Fibroblast of mammary gland (primary cell): ENCODE measurements at places on chromosomes 7 and 10.

DNA sequence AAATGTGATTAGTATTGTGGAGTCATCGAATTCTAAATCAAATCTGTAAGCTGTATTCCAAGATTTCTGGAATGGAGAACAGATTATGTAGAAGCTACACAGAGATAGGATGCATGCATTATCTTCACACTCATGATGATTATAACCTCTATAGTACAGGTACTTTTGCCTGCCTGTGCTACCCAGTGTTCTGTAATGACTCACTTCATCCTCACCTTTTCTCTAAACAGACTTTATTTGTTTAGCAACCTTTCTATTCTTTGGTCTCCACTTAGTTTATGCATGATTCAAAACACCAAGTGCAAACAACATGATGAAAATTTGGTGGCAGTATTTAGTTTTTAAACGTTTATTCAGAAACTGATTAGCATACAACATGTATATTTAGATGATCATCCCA lies 68.4 kb upstream of the PRPS1L1 start:
- no peak for DNase-seq

GRCh38 chr7:37342688-37343471 lies 105.8 kb downstream of the ELMO1 start:
- DNase-seq: no peak

GRCh38 chr7:92647011-92647625 lies 56.9 kb upstream of the FAM133B start:
- no peak for DNase-seq

DNA sequence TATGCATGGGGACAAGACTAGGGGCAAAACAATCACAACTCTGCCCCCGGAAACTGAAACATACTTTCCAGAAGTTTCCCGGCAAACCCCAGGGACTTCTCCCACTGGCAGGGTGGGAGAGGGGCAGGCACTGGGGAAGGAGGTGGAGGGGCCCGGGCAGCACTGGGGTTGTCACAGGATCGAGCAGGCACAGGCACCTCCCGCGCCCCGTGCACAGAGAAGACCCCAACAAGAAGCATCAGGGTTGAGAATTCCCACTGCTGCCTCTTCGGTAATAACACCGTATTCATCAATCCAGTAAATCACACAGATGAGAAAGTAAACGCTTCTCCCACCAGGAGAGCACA lies 490.5 kb downstream of the PTPRN2 start:
- DNase-seq: no peak

DNA sequence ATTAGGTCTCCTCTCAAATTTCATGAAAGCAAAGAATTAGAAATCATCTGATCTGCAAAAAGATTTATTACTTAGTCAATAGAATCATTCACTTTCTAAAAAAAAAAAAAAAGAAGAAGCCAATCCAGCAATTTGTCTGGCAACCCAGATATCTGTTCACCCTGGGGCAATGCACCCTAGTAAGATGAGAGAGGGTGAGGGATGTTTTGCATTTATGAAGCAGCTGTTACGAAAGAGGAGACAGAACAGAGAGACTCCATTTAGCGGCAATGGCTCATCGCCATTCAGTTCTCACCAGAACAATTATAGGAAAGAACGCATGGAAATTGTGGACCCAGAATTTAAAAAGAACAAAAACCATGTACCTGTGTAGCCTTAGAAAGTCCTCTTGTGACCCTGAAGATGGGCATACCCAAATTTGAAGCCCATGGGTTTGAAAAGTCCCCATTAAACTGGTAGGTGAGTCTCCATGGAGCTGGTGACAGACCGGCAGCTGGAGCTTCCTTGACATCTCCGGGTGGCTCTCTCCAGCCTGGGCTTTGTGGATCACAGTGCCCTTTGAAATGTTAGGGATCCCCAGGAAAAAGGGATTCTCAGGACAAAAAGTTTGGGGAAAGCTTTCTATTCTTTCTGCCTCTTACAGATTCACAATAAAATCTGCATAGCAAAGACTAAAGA lies 45.5 kb upstream of the CCDC3 start:
- no peak for DNase-seq

- DNase-seq: peak; percentile 40
Measured at GRCh38 chr7:14717816-14718215, 184.7 kb downstream of the DGKB start.

DNA sequence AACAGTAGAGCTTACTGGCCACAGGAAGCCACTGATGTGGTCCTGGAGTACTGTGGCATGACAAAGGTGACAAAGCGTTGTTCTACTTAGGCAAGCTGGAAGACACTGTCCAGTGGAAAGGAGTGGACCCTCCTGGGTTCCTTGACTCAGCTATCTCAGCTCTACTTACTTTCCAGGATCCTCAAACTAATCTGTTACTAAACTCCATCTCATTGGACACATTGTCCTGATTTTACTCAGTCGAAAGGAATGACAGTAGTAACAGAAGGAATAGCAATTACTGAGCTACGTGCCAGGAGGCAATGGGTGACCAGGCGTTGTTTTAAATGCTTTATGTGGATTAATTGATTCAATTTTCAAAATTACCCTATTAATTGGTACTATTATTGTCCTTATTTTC lies 41.6 kb downstream of the ABLIM1 start:
- DNase-seq: no peak

DNA sequence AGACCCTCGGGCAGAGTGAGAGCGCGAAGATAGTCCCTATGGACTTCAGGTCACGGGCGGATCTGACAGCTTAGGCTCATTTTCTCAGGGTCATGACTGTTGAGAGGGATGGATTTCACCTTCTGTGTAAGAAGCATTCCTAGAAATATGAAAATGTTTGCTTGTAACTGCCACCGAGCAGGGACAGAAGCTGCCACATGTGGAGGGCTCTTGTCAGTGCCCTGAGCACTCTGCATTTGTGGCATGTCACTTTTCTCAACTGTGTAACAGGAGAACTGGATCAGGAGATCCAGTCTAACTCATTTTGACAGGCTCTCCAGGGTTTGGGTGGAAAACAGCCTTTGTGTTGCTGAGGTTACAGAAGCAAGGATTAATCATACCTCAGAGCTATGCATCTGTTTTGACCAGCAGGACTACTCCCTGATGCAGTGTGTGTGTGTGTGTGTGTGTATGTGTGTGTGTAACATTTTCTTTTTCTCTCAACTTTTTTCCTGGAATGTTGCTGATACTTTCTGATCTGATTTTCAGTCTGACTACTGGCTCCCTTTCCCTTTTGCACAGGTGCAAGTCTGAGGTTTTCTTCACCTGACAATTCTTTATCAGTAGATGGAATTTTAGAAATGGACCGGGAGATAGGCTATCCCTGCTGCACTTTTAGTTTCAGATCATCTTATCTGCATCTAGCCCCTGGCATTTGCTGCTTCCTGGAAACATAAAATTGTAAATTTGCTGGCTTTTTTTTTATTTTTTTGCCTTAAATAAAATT lies 183.3 kb downstream of the STK31 start:
- peak; percentile 2 for DNase-seq

DNA sequence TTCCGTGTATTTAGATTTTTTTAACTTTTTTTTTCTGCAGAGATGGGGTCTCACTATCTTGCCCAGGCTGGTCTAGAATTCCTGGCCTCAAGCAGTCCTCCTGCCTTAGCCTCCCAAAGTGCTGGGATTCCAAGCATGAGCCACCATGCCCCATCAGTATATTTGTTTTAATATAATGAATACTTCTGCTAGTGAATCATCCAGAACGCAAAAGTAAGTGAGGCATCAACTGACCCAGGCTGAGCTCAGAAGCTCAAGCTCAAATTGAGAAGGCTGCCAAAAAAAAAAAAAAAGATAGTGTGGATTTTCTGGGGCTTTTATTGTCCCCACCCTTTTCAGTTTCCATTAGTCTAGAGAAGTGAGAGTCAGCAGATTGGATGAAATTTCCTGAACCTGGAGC lies 39.0 kb upstream of the TECTB start:
- DNase-seq: peak; percentile 42

DNA sequence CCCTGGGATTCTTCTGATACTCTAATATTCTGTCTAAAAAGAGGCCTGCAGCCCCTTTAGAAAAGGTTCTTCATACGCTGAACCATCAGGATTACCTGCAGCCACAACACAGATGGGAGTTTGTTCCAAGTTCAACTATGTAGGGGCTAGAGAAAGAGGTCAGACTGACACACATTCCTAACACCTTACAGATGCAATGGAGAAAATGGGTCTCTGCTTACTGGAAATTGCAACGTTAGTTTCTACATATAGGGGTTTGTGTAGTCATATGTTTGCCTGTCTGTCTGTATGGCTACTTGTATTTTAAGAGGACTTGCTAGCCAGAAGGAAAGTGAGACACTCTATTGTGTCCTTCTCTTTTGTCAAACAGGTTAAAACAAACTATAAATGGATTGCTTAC lies 618.5 kb downstream of the INHBA start:
- no peak for DNase-seq

GRCh38 chr7:82468435-82468834 lies 24.9 kb upstream of the CACNA2D1 start:
- no peak for DNase-seq

GRCh38 chr7:88795553-88795952 lies at the start of gene TEX47:
Gene TEX47 (minus strand): TSS chr7:88795737. CDS start chr7:88794942, 795 bp downstream.
- DNase-seq: no peak

- no peak for DNase-seq
Measured at GRCh38 chr7:50282813-50283605, 21.5 kb upstream of the IKZF1 start.

DNA sequence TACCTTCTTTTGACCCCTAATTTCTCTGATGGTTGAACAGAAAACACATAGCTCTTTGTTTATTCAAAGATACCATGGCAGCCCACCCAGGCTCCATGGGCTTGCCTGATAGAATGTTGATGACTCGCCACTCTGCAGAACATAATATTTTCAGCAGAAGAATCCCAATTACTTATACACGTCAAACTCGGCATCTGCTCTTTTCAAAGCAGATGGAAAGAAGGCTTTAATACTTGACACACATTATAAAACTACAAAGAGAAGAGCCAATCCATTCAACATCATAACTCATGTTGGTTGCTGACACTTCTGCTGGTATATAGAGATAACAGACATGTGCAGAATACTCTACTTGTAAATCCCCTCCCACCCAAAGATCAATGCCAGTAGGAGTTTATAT lies 69.0 kb downstream of the FOXI2 start:
- no peak for DNase-seq

DNA sequence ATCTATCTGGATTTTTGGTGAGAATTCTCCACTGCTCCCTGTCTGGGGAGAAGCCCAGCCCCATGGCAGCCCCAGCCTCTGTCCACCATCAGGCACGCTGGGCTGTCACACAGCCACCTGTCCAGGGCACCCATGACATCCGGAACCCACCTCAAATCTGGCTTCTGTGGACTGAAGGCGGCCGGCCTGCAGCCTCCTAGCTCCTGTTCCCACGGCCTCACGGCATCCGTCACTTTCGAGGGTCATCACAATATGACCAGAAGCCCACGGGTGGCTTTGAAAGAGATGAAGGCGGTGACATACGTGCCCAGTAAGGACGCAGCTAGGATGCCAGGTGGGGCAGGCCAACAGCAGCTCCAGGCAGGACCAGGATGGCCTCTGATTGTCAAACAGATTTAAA lies 140.9 kb downstream of the PTPRN2 start:
- DNase-seq: no peak

GRCh38 chr7:105010504-105011130 lies 3.4 kb upstream of the KMT2E start:
- no peak for DNase-seq

DNA sequence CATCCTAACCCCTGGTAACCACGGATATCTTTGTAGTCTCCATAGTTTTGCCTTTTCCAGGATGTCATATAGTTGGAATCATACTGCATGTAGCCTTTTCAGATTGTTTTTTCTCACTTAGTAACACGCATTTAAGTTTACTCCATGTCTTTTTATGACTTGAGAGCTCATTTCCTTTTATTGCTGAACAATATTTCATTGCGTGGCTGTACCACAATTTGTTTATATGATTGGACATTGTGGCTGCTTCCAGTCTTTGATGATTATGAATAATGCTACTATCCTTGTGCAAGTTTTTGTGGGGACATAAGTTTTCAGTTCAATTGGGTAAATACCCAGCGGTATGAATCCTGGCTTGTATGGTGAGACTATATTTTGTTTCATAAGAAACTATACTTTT lies 60.8 kb downstream of the AOAH start:
- no peak for DNase-seq

GRCh38 chr7:6708304-6708703 lies 1.6 kb upstream of the ZNF12 start:
- no peak for DNase-seq

GRCh38 chr10:109968953-109969759 lies 38.6 kb upstream of the ADD3 start:
- no peak for DNase-seq
